ENCODE measurements at places on chromosomes 3 and 15.

GRCh38 chr3:194268654-194269512 lies 82.2 kb downstream of the CPN2 start:
- DNase-seq = no peak

DNA sequence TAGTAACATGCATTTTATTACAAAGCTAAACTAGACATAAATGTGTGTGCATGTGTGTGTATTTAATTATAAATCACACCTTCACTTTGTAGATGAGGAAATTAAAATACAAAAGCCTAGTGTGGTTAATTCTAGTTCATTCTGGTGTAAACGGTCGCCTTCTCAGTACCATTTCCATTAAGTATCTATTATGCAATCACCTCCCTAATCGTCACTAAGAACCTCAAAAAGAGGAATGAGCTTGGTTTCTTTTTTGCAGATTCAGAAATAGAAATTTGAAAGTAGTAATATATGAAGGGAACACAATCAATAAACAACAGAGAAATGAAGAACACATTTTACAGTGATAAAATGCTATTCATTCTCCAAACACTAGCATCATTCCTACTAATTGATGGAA lies 233.2 kb downstream of the ZBBX start:
- DNase-seq = no peak

DNA sequence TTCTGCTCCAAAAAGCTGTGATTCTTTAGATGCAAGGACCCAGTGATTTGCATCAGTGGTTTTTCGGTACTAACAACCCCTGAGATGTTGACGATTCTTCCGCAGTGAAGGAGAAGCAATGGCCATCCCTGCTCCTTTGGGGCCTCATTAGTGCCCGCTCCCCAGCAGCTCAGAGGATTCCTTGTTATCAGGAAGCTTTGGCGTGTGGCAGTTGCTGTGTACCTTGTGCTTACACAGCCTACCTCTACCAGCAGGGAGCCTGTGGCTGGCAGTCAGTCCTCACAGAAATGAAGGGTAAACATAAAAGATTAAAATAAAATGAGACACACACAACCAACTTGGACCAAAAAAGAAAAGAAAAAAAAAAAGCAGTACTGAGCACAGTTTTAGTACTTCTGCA lies 55.2 kb downstream of the CNTN3 start:
- DNase-seq = no peak

GRCh38 chr3:44734646-44735168 lies 5.3 kb downstream of the ZNF501 start:
- no peak for DNase-seq

GRCh38 chr3:153442799-153443487 lies 280.9 kb downstream of the RAP2B start:
- DNase-seq = no peak

DNA sequence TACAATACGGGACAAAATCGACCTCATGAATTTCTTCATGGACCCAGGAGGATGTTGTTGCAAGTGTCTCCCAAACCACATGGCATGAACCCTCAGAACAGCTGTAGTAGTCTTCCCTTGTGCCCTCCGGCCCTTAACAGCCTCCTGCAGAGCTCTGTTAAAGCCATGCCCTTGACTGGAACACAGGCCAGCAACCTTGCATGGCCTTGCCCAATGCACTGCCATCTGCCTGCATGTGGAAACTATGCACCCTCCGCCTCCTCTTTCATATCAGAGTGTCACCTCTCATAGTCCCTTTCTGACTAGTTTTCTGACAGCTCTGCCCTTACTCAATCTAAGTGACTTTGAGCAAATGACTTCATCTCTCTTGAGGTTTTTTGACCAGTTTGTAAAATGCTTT lies 39.4 kb upstream of the TRIM71 start:
- DNase-seq = no peak

- no peak for DNase-seq
These were observed at the start of gene AQP9 for GRCh38 chr15:58138106-58138505. TSS of gene AQP9 (plus strand) at chr15:58138381. CDS start at chr15:58138566, 185 bp downstream.

GRCh38 chr15:31255732-31256377 lies 70.8 kb upstream of the KLF13 start:
- DNase-seq = no peak

- no peak for DNase-seq
These were observed 229.7 kb upstream of the TBL1XR1 start for GRCh38 chr3:177426878-177427495.

DNA sequence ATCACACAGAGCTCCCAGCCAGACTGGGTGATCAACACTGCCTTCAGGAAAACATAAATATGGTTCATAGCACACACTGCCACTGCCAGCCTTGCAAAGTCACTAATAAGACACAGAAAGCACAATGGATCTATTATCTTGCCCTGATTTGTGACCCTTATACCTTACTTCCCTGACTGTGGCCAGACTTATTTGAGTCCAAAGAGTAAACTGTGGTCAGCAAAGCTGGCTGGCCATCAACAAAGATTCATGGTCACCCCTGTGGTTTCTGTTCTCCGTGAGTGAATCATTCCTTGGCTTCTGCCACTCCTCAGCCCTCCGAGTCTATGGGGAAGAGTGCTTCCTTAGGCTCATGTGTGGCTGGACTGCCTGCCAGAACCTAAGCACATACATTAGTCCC lies 437.7 kb downstream of the RAP2B start:
- no peak for DNase-seq

DNA sequence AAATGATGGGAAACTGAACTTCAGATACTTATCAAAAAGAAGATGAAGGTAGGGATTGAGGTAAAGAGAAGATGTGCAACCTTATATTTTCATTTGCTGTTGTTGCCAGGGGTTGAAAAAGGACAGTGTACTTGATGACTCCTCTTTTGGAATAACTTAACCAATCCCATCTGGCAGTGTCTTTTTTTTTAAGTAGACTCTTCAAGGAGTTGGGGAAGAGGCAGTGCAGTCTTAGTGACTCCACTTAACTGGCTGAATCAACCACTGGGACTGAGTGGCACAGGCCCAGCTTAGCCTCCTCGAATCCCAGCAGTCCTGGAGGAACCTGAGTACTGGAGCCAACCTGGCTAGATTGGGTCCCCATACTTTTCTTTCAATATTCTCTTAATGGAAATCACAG lies 27.3 kb upstream of the FILIP1L start:
- no peak for DNase-seq

- DNase-seq = no peak
These were observed 14.2 kb downstream of the CSK start for GRCh38 chr15:74795966-74796625.

- no peak for DNase-seq
These were observed 42.2 kb upstream of the B3GNT5 start for GRCh38 chr3:183210862-183211341.

GRCh38 chr3:158508481-158508880 lies 62.5 kb upstream of the MLF1 start:
- no peak for DNase-seq

DNA sequence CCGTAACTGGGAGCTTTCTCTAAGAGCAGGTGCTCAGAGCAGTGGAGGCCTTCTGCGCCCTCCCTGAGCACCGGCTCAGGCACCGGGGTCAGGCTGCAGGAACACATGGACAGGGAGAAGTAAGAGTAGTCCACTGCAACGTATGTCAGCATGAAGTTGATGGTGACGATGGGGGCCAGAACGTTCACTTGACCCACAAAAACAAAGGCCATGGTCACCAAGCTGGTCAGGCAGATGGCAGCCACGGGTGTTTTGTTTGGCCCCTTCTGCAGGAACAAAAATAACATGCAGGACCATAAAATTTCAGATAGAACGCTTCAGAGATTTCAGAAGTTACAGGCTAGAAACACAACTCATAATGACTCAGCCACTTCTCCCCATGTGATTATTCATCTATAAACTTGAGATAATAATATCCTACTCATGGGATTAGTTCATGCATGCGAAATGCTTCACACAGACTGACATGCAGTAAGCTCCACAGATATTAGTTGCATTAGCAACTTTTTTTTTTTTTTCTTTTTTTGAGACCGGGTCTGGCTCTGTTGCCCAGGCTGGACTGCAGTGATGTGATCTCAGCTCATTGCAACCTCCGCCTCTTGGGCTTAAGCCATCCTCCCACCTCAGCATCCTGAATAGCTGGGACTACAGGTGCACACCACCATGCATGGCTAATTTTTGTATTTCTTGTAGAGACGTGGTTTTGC lies 52.2 kb upstream of the HEG1 start:
- no peak for DNase-seq

DNA sequence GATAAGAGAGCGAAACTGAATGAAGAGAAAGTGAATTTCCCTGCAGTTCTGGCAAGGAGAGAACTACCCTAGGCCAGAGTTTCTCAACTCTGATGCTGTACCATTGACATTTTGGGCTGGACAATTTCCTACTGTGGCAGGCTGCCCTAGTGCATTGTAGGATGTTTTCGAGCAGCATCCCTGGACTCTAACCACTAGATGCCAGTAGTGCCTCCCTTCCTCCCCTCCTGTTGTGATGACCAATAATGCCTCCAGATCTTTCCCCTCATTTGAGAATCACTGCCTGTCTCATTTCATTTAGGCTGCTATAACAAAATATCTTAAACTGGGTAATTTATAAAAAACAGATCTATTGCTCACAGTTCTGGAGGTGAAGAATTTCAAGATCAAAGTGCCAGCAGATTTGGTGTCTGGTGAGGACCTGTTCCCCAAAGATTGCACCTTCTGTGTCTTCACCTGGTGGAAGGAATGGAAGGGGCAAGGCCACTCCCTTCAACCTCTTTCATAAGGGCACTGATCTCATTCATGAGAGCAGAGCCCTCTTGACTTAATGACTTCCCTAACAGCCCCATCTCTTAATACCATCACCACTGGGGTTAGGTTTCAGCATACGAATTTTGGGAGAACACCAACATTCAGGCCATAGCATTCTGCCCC lies 188.9 kb upstream of the MEIS2 start:
- no peak for DNase-seq

DNA sequence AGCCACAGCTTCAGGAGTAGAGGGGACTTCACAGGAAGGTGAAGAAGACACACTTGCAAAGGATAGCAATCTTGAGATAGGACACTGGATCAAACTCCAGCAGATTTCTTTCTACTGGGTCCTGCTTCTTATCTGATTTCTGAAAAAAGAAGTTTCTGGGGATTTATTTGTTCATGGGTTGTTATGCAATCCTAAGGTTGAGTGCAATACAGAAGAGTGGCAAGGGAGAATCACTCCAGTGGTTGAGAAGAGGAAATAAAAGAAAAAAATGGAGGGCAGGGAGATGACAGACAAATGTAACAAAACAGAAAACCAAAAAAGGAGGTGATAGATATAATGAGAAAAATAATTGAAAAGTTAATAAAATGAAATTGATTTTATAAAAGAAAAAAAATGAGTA lies 858.3 kb downstream of the TUSC7 start:
- DNase-seq = no peak

- no peak for DNase-seq
These were observed 76.3 kb downstream of the XXYLT1 start for GRCh38 chr3:195194559-195195206.

DNA sequence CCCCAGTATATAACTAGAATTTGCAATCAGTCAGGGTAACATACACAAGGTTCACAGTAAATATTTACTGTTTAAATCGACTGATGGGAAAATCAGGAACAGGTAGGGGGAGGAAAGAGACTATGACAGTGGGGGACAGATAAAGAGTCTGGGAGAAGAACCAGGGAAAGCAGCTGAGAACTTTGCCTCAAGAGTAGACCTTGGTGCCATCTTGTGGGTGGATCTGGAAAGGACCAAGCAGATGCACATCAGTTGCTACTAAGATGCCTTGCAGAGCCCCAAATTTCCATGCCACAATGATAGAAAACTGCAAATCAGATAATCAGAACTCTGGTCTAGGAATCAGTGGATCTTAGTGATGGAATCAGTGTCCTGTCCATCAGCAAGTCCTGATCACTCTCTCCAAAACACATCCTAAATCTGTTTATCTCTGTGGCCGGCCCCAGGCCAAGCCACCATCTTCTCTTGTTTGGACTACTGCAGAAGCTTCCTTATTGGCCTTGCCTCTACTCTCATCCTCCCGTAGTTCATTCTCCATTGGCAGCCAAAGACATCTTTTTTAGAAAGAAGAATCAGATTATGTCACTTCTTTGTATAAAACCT lies 62.7 kb downstream of the PDE8A start:
- DNase-seq = no peak

GRCh38 chr3:168493412-168494205 lies 397.9 kb upstream of the GOLIM4 start:
- DNase-seq = no peak

- no peak for DNase-seq
These were observed 405.9 kb downstream of the ROBO1 start for GRCh38 chr3:79361748-79362378.

DNA sequence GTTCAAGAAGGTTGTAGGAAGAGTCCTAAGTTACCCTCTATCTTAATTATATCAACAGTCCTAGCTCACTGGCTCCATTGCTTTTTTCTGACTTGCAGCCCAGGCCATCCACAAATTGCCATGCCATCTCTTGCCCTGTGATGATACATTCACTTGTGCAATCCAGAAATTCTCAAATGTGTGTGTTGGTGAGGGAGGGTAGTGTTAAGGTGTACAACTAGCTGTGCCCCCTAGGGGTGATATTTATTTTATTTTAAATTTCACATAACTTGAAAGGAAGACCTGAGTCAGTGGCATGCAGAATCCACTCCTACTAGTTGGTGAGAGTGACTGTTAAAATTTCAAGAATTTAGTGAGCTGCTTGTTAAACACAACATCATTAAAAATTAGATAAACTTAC lies 156.1 kb upstream of the ANKRD28 start:
- no peak for DNase-seq

GRCh38 chr3:107441617-107442016 lies 64.4 kb downstream of the CCDC54 start:
- DNase-seq = no peak

DNA sequence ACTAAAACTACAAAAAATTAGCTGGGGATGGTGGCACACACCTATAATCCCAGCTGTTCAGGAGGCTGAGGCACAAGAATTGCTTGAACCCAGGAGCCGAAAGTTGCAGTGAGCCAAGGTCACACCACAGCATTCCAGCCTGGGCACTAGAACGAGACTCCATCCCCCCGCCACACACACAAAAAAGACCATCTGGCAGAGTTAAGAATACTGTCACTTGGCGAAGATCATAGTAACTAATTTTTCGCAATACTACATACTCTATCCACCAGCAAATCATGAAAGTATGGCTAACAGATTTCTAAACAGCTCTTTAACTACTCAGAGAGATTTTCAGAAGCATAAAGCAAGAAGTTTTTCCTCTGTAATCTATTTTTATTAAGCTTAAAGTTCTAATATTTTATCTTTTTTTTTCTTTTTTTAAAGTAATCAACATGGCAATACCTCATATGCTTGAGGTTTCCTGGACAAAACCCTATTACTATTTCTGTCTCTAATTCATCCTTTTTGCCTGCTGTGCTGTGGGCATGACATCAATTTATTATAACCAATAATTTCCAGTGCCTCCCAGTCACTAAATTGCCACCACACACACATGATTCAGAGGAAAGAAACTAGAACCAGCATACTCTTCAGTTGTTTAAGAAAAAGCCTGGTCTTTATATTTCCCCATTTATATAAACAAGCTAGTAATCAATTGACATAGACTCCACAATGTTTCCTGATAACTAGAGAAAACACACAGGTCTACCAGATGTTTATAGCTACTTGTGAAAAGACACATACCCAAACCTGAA lies 46.9 kb downstream of the CHSY1 start:
- DNase-seq = no peak

GRCh38 chr15:64067564-64068030 lies 21.3 kb upstream of the DAPK2 start:
- DNase-seq = peak; percentile 56

Data from effector CD8-positive, alpha-beta T cell (primary cell).